ENCODE measurements at places on chromosomes 12 and 14.

DNA sequence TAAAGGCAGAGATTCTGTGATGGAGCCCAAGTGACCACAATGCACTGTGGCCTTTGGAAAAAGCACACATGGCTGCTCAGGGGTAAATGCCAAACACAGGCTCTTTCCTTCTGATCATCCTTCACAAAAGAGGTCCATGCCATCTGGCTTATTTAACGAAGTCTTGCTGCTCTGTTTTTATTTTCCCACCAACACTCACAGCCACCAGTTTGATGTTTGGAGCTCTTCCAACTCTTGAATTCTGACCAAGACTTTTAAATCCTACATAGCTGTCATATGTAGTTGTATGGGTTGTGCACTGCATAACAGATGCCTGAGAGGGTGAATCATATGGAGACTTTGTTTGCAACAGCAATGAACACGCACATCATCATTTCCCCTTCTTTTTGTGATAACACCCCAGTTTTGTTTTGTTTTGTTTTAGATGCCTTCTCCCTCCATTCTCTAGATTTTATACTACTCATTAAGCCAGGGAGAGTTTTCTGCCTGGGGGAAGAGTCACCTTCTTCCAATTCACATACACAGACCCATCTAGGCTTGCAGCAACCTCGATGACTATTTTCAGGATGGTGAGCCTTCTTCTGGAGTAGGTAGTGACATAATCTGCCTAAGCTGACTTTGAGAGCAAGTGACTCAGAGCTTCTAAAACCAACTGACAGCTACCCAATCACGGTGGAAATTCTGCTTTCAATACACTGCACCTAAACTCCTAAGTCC is 145.2 kb upstream of the WSCD2 start:
- DNase-seq, result no peak

DNA sequence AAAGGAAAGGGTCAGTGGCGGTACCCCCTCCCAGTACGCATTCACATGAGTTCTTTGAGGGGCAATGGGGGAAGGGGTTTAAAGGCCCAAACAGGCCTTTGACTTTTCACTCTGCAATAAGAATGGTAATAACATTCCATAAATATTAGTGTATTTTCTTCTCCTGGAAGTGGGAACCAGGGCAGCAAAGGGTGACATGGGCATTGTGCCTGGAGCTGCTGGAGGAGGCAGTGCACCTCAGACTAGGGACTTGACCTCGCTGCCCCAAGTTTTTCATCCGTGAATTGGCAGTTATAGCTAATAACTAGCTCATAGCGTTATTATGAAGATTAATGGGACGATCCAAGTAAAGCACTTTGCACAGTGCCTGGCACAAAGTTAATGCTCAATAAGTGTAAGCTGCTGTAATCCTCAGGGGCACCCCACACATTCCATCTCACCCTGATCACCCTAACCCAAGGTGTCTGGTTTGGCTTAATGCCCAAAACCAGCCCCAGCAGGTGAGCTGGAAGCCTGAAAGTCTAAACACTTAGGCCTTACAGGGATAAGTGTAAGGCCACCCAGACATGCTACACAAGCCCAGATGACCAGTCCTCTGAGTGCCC is 2.8 kb upstream of the KCNH3 start:
- DNase-seq, result no peak

- DNase-seq, result no peak
These were observed 93.5 kb downstream of the PPP1R12A start for GRCh38 chr12:79841248-79841877.

GRCh38 chr12:4157122-4157521 is 116.4 kb upstream of the CCND2 start:
- no peak for DNase-seq

DNA sequence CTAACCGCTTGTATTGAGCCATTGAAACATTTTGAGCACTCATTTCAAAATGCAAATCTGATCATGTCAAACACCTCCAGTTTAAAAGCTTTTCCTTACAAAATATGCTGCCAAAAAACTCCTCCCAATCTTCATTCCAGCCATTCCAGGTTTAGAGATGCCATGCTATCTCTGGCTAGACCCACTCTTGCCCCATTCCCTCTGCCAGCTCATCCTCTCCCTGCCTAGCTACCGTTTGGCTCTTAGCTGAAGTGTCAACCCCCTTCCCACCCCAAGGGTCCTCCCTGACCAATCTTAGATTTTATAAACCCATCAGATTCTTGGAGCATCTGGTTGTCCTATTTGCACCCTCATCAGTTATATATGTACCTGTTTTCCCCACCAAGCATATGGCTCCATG is 75.0 kb downstream of the SCAF11 start:
- DNase-seq, result no peak

- DNase-seq, result no peak
These were observed 29.0 kb downstream of the NFKBIA start for GRCh38 chr14:35375558-35376025.

GRCh38 chr12:58387199-58387598 is 445.8 kb downstream of the ATP23 start:
- no peak for DNase-seq

DNA sequence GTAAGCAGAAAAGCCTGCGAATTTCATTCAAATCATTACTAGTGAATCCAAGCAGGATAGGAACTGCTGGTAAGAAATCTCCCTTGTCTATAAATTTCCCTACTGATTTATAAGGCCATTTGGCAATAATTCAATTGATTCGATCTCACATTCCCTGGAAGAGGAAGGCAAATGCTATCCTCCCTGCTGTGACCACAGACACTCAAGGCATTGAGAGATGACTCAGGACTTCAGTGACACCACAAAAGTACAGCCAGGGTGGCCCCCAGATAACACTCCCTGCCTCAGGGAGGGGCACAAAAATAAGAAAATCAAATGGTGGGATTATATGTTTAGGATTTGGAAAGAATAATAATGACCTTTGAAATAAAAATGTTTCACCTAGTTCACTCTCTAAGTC is 162.7 kb downstream of the GRIP1 start:
- no peak for DNase-seq

- DNase-seq, result no peak
These were observed 5.1 kb upstream of the NKX2-1 start for GRCh38 chr14:36524874-36525745.

DNA sequence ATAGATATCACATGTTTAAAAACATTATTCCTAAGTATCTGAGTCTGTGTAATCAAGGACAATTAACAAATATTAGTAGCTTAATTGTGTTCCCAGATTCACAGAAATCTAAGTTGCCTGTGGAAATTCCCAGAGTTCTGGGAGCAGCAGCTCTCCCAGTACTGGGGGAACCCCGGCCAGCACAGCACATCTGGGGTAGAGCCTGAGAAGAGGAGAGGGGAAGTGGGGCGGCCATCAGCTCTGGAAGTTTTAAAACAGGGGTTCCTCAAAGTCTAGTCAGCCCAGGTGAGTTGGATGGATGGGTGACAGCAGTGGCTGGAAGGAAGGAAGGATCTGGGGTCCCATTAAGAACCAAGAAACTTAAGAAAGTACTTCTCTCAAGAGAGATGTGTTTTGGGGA is 24.6 kb downstream of the PRICKLE1 start:
- no peak for DNase-seq

- no peak for DNase-seq
These were observed 79.0 kb downstream of the WDR20 start for GRCh38 chr14:102218688-102219087.

- DNase-seq, result no peak
These were observed 37.4 kb downstream of the RCOR1 start for GRCh38 chr14:102629808-102630350.

- no peak for DNase-seq
These were observed 21.7 kb downstream of the CPM start for GRCh38 chr12:68911197-68911718.

- no peak for DNase-seq
These were observed 3.9 kb downstream of the MYRFL start for GRCh38 chr12:69828897-69829296.

DNA sequence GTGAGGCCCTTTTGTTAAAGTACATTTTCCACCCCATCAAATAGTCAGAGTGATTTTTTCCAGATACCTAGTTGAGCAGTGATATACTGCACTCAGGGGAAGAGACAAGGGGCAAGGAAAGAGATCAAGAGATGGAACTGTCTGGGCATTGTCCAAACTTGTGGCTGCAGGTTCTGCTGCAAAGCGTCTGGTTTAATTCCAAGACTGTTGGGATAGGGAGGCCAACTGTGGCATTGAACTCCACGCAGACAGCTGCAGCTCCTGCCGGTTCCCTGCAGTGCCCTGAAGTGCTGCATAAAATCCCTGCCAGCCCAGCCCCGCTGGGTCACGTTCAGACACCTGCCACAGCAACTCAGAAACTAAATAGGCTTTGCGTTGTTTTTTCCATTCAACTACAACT is 30.5 kb downstream of the RPH3A start:
- DNase-seq, result no peak

GRCh38 chr14:20460458-20461224 is 593 bp downstream of the PIP4P1 start:
- peak; percentile 54 for DNase-seq

DNA sequence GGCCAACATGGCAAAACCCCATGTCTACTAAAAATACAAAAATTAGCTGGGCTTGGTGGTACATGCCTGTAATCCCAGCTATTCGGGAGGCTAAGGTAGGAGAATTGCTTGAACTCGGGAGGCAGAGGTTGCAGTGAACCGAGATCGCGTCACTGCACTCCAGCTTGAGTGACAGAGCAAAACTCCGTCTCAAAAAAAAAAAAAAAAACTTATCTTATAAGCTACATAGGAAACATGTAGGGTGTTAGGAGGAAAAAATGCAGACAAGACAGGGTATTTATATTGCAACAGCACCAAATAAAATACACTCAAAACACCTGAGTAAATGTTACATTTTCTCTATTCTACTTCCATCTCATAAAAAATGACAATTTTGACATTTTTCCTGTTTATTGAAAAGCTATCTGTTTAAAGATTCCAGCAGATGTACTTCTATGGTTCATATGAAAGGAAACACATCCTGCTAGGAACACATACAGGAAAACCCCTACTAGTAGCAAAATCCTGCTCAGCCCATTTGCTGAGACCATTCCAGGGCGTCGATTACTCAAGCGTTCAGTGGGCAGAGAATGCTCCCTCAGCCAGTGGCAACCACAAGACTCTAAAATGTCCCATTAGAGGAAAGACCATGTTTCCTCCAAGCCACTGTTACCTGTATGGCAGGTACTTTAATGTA is 19.7 kb downstream of the CORO1C start:
- no peak for DNase-seq

DNA sequence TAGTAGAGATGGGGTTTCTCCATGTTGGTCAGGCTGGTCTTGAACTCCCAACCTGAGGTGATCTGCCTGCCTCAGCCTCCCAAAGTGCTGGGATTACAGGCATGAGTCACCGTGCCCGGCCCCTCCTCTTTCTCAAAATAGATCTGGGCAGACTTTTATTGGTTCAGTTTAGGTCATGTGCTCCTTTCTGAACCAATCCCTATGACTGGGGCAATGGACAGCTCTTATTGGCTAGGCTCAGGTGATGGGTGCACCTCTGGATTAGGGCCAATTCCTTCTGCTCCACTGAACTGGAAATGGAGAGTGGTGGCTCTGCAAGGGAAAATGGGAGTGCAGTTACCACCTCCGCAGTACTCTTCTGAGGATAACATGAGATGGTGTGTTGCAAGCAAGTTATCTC is 6.2 kb upstream of the ATP6V0A2 start:
- DNase-seq, result no peak

DNA sequence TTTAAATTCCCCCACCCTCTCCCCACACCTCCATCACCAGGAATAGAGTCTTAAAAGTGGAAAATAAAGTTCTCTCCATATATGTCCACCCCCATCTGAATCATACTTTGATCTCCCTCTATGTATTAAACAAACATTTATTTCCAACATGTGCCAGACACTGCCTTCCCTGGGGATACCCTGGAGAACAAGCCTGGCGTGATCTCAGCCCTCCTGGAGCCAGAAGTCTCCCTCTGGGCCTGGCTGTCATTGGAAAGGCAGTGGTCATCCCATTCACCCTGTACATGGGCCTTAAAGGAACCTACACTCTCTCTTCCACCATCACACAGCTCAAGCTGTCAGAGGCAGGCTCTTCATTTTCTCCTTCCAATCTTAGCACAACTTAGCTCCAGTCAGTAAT is 143.6 kb downstream of the EMP1 start:
- no peak for DNase-seq

- DNase-seq, result no peak
These were observed 8.8 kb downstream of the PPM1A start for GRCh38 chr14:60257865-60258264.

GRCh38 chr14:59360923-59361794 is 104.0 kb downstream of the GPR135 start:
- DNase-seq, result peak; percentile 18

DNA sequence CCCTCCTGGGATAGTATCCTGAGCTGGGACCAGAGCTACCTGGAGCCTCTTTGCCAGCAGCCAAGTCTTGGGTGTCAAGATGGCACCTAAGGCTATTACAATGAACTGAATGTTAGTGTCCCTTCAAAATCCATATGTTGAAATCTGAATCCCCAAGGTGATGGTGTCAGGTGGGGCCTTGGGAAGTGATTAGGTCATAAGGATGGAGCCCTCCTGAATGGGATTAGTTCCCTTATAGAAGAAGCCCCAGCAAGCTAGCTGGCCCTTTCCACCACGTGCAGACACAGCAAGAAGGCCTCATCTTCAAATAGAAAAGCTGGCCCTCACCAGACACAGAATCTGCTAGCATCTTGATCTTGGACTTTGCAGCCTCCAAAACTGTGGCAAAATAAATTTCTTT is 12.4 kb downstream of the NFKBIA start:
- DNase-seq, result no peak

- DNase-seq, result no peak
These were observed 6.6 kb downstream of the TSPAN19 start for GRCh38 chr12:85029456-85029855.

- DNase-seq, result no peak
These were observed 113.3 kb upstream of the ATP2B1 start for GRCh38 chr12:89821896-89822295.

DNA sequence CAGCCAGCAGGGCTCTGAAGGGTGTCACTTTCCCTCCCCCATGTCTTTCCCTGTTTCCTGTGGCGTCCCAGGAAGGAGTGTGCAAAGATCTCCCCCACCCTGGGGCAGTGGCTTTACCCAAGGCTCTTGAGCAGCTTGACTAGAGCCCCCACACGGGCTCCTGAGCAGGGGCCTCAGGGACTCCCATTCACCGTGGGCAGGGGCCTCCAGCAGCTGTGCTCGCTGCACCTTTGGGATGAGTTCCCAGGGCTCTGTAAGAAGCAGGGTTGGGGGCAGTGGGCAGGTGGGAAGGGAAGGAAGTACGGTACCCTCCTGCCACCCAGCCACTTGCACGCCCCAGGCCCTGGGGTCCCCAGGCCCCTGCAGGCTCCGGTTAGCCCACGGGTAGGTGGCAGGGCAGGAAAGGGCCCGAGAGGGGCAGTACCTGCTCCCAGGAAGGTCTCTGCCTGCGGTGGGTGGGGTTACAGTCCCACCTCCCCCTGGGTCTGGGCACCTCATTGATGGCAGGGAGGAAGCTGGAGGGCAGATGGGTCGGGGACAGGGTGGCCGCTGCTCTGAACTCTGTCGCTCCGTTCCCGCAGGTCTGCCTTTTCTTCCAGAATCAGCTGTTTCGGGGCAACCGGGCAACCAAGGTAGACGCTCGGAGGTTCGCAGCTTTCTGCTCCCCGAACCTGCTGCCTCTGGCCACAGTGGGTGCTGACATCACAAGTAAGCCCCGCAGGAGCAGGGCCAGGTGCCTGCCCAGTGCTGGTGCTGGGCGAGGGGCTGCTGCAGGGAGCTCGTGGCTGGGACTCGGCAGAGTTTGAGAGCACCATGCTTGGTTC is 13.0 kb downstream of the ASPG start:
- DNase-seq, result no peak

GRCh38 chr14:37018571-37019240 is 153.7 kb downstream of the SLC25A21 start:
- no peak for DNase-seq

- no peak for DNase-seq
These were observed 5.3 kb upstream of the CDCA4 start for GRCh38 chr14:105026033-105026785.

GRCh38 chr12:82645414-82645813 is 41.3 kb upstream of the TMTC2 start:
- no peak for DNase-seq

Data from DND-41 (cell line).